ENCODE measurements at places on chromosomes 12 and 14. TPM values are rescaled to one million over a fixed set of nuclear protein-coding genes. Genes with fewer than 3 reads are reported as not detected.

Gene CDCA3
- 1.7 TPM for total RNA-seq

Gene AICDA
- not detected for total RNA-seq

Gene SLCO1C1
- 2.4 TPM for total RNA-seq

Gene INSM2
- not detected for total RNA-seq

Gene BCL2L2
- 132 TPM for total RNA-seq

Gene TMEM132C
- total RNA-seq, result 3.4 TPM

Gene CACNA1C
- 50.3 TPM for total RNA-seq

Gene SARNP
- total RNA-seq, result 67.3 TPM

Gene KRT6B
- total RNA-seq, result not detected

Gene CCNB1IP1
- 31.8 TPM for total RNA-seq

- no peaks in the 10 kb centered on the region for H3K27me3 ChIP-seq
- H3K27ac ChIP-seq, result no peak overlapping the region
- no peaks in the 10 kb centered on the region for H3K4me1 ChIP-seq
- no peak overlapping the region for H3K4me3 ChIP-seq
- H3K36me3 ChIP-seq, result no peaks in the 10 kb centered on the region
Measured at GRCh38 chr14:28931999-28932398, 165.4 kb downstream of the FOXG1 start.

GRCh38 chr12:42166501-42166900, 21.8 kb upstream of the GXYLT1 start:
- no peak for DNase-seq
- H3K4me3 ChIP-seq, result no peak overlapping the region
- no peaks in the 10 kb centered on the region for H3K4me1 ChIP-seq
- no peak overlapping the region for H3K27ac ChIP-seq

- no peaks in the 10 kb centered on the region for H3K36me3 ChIP-seq
- H3K4me1 ChIP-seq, result peaks cover 10% of the 10 kb centered on the region
- no peak overlapping the region for H3K27ac ChIP-seq
- no peaks in the 10 kb centered on the region for H3K27me3 ChIP-seq
- H3K4me3 ChIP-seq, result no peak overlapping the region
Measured at GRCh38 chr14:67919259-67920032, 99.9 kb downstream of the RAD51B start.

DNA sequence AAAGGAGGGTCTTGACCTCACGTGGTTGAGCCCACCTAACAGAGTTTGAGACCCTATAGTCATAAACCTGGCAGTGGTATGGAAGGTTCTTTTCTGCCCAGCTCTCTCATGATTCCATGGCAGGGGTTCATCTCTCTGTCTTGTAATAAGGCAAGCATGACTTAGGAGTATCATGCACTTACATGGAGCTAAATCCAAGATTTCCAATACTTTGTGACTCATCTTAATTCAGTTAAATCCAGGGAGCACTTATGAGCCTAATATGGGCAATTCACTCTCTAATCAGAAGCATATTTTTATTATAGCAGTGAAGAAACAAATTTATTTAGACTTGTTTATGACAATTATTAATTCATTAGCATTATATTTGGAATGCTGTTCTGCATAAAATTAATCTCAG, 131.8 kb upstream of the CPSF6 start:
- DNase-seq, result no peak
- H3K36me3 ChIP-seq, result no peaks in the 10 kb centered on the region
- H3K27me3 ChIP-seq, result no peaks in the 10 kb centered on the region

DNA sequence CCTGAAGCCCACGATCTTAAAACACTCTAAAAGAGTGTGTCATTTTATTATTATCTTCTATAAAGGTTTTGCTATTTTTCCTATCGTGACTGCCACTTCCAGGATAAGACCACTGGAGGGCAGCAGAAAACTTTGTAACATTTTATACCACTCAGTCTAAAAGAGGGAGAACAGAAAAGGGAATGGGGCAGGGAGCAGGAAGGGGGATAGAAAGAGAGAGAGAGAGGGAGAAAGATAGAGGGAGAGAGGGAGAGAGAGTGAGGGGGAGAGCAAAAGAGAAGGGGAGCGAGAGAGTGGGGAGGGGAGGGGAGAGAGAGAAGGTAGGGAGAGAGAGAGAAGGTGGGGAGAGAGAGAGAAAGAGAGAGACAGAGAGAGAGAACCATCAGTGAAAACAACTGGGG, 2.0 kb upstream of the ART4 start:
- peak overlapping the region; percentile 40 for H3K27ac ChIP-seq
- DNase-seq, result no peak
- H3K27me3 ChIP-seq, result no peaks in the 10 kb centered on the region
- H3K4me1 ChIP-seq, result peaks cover 67% of the 10 kb centered on the region

GRCh38 chr12:14893506-14894250, 8.0 kb upstream of the MGP start:
- H3K27ac ChIP-seq, result peak overlapping the region; percentile 77
- no peaks in the 10 kb centered on the region for H3K27me3 ChIP-seq
- H3K4me3 ChIP-seq, result no peak overlapping the region
- no peak for DNase-seq

DNA sequence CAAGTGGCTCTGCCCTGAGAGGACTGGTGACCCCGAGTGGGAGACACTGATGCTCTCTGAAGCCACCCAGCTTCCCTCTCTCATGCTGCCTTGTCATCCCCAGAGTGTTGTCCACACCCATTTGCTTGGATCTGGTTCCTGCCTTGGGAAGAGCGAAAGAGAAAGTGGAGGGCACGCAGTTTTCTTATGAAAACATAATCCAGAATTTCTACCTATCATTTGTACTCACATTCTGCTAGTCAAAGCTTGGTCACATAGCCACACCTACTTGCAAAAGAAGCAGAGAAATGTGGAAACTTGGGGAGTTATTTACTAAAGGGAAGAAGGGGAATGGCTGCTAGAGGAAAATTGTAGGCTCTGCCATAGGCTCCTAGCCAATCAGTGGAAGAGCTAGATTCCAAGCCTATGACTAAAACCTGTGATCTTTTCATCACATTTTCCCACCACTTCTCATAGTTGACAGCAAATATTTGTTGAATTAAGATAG, 326.3 kb downstream of the ZFP36L1 start:
- peak; percentile 91 for DNase-seq
- peaks cover 27% of the 10 kb centered on the region for H3K4me1 ChIP-seq
- H3K27ac ChIP-seq, result peak overlapping the region; percentile 71
- no peaks in the 10 kb centered on the region for H3K27me3 ChIP-seq
- H3K4me3 ChIP-seq, result peak overlapping the region; percentile 14
- no peaks in the 10 kb centered on the region for H3K36me3 ChIP-seq

DNA sequence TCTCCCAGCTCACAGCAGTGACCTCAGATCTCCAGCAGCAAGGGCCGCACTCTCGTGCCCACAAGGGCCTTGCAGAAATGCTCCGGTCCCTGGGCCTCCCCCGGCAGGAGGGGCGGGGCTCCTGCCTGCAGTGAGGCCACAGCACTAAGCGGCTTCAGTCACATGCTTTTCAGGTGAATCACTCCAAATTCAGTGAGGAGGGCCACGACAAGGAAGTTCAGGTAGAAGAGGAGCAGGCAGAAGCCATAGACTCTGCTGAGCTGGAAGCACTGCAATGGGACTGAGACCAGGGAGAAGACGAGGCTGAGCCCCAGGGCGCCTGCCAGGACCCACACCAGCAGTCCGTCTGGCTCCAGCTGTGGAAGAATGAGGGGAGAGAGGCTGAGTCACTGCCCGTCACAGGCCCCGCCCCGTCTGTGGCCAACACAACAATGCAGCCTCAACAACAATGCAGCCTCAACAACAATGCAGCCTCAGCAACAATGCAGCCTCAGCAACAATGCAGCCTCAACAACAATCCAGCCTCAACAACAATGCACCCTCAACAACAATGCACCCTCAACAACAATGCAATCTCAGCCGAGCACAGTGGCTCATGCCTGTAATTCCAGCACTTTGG, 35.2 kb downstream of the SLC8B1 start:
- DNase-seq, result no peak
- peaks cover 50% of the 10 kb centered on the region for H3K36me3 ChIP-seq
- H3K27ac ChIP-seq, result peak overlapping the region; percentile 45
- H3K27me3 ChIP-seq, result no peaks in the 10 kb centered on the region
- no peak overlapping the region for H3K4me3 ChIP-seq

DNA sequence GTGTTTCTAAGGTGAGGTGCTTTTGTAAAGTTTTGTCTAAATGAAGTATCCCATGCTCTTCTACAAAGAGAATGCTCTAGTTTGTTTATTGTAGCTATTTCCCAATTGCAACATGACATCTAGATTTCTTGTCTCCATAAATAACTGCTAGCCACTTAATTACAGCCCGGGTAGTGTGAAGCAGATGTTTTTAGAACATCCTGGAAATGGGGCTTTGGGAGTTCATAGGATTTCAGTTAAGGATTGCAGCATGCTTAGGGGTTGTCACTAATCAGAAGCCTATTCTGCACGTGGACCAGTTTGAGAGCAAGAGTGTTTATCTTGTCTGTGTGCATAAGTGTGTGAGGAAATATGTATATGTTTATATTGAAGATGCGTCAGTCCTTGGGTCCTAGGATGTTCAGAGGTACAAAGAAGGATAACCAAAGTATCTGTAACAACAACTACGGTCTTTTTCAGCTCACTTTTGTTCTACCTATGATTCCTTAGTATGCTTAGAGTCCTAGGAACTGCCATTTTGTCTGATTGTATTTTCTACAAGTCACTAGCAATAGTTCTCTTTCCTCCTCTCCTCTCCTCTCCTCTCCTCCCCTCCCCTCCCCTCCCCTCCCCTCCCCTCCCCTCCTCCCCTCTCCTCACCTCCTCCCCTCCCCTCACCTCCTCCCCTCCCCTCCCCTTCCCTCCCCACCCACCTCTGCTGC, 135.3 kb downstream of the ACSS3 start:
- no peak overlapping the region for H3K27ac ChIP-seq
- peaks cover 7% of the 10 kb centered on the region for H3K4me1 ChIP-seq

- no peak for DNase-seq
- no peaks in the 10 kb centered on the region for H3K27me3 ChIP-seq
- no peak overlapping the region for H3K4me3 ChIP-seq
- no peak overlapping the region for H3K27ac ChIP-seq
- peaks cover 13% of the 10 kb centered on the region for H3K36me3 ChIP-seq
- H3K4me1 ChIP-seq, result peaks cover 45% of the 10 kb centered on the region
Measured at GRCh38 chr12:121294151-121294889, 2.2 kb downstream of the CAMKK2 start.

GRCh38 chr12:85476756-85477155, 196.7 kb downstream of the ALX1 start:
- no peak overlapping the region for H3K4me3 ChIP-seq
- no peaks in the 10 kb centered on the region for H3K36me3 ChIP-seq
- no peaks in the 10 kb centered on the region for H3K4me1 ChIP-seq

GRCh38 chr12:116346741-116347140, 69.2 kb upstream of the MED13L start:
- no peaks in the 10 kb centered on the region for H3K36me3 ChIP-seq
- H3K27ac ChIP-seq, result no peak overlapping the region
- H3K4me1 ChIP-seq, result peaks cover 16% of the 10 kb centered on the region
- no peaks in the 10 kb centered on the region for H3K27me3 ChIP-seq

- H3K4me1 ChIP-seq, result no peaks in the 10 kb centered on the region
- H3K36me3 ChIP-seq, result no peaks in the 10 kb centered on the region
- H3K27me3 ChIP-seq, result no peaks in the 10 kb centered on the region
- peak overlapping the region; percentile 45 for H3K27ac ChIP-seq
Measured at GRCh38 chr12:58575256-58575655, 345.0 kb downstream of the LRIG3 start.

DNA sequence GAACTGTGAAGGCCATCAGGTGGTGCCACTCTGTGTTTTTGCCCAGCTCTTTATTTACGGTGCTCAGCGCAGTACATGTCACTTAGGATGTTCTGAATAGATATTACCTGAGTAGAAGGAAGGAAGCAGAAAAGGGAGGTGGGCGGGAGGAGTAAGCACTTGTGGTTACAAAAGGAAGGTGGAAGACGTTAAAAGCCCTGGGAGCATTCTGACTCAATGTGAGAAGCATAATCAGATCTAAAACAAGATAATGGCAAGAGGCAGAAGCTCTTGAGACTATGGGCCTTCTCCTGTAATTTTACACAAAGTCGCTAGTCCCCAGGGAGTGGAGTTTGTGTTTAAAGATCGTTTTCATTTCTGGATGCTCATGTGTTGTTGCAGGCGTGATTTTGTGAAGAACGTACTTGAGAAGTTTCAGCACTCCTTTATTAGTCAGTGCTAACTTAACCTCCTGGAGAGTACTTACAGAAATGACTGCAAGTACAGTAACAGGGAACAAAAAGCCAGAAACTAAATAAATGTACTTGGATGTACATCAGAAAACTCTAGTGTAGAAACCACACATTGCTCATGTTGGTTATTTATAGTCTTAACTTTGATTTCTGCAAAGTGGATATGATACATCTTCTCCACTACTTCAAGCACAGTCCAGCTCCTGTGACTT, 1523.5 kb downstream of the AACS start:
- no peaks in the 10 kb centered on the region for H3K4me1 ChIP-seq
- no peaks in the 10 kb centered on the region for H3K36me3 ChIP-seq
- no peak overlapping the region for H3K27ac ChIP-seq
- no peak for DNase-seq
- H3K27me3 ChIP-seq, result no peaks in the 10 kb centered on the region

GRCh38 chr12:87274594-87275245, 754.5 kb downstream of the C12orf50 start:
- H3K27me3 ChIP-seq, result no peaks in the 10 kb centered on the region
- no peak overlapping the region for H3K4me3 ChIP-seq
- DNase-seq, result no peak
- no peaks in the 10 kb centered on the region for H3K36me3 ChIP-seq
- no peak overlapping the region for H3K27ac ChIP-seq
- no peaks in the 10 kb centered on the region for H3K4me1 ChIP-seq

DNA sequence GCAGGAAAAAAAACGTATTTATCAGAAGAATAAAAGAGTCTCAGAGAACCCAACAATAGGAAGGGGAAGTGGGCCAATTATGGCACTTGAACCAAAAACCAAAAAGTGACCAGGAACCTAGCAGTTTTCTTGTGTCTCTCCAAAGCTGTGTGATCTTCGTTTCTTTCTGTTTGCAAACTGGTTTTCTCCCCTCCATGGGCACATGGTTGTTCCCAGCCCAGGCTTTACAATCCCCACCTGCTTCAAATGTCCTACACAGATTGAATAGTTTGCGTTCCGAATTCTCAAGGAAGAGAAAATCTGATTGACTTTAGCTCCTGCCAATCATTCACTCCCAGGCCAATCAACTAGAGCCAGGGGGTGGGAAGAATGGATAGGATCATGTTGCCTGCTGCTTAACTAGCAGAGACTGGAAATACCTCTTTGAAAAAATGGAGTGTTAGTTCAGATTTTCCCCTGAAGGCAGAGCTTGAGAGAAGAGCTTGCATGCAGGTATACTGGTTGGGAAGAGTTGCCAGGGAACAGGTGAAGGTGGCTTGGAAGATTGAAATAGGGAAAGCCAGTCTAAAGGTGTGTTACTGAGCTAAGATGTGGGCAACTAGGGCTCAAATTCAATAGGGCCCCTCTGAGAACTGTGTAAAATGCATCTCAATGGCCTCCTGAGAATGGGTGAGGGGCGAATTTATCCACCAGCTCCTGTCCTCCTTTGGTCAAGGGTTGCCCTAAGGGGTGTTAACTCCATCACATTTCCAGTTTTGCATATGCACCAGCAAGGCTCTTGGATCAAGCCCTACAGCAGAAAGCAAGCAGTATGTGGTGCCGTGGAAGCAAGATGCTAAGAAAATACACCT, 106.4 kb upstream of the SRRM4 start:
- H3K4me3 ChIP-seq, result no peak overlapping the region
- H3K4me1 ChIP-seq, result no peaks in the 10 kb centered on the region
- no peaks in the 10 kb centered on the region for H3K36me3 ChIP-seq

- no peaks in the 10 kb centered on the region for H3K27me3 ChIP-seq
- no peak for DNase-seq
- H3K4me1 ChIP-seq, result no peaks in the 10 kb centered on the region
- no peak overlapping the region for H3K4me3 ChIP-seq
Measured at GRCh38 chr14:33556382-33557121, 394.3 kb downstream of the EGLN3 start.

GRCh38 chr12:42730291-42730690, 140.7 kb upstream of the PRICKLE1 start:
- H3K27me3 ChIP-seq, result no peaks in the 10 kb centered on the region
- no peaks in the 10 kb centered on the region for H3K36me3 ChIP-seq
- no peak for DNase-seq
- no peak overlapping the region for H3K27ac ChIP-seq
- no peak overlapping the region for H3K4me3 ChIP-seq

All from esophagus muscularis mucosa (tissue), 4 donors.